GM23248 (cell line): ENCODE measurements at places on chromosomes 7 and 10. TPM values are rescaled to one million over a fixed set of nuclear protein-coding genes. Genes with fewer than 3 reads are reported as not detected.

VCL gene
- 235 and 265 TPM in 2 replicates for total RNA-seq

- peak; percentile 99 for DNase-seq
Measured at GRCh38 chr7:137882261-137882668, 35.5 kb upstream of the DGKI start.

GRCh38 chr10:116281775-116282174 lies 8.8 kb upstream of the GFRA1 start:
- DNase-seq, result peak; percentile 6

DNA sequence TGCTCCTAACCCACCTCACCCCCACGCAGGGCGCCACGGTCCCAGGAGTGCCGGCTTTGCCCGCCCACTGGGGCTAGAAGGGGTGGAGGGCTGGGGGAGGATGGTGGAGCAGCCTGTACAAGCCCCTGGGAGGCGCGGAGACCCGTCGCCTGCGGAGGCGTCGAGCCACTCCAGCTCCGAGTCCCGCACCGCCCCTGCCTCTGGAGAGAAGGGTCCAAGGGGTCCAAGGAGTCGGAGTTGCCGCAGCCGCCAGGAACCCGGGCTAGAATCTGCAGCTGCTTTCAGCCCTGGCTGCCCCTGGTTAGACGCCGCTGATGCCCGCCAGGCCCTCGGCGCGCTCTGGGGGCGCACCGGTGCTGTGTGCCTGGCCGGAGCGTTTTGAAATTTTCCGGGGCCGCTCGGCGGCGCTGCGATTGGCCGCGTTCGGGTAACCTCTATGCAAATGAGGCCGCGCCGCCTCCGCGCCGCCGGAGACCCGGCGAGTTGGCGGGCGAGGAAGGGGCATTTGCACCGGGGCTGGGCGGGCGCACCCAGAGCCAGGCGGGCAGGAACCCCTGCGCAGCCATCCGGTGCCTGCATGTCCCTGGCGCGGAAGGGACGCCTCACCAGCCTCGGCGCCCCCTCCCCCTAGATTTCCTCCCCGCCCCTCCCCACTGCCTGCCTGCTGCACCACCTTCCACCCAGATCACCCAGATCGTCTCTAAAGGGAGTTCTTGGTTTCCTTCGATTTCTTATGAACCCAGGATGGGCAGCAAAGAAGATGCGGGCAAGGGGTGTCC lies at the start of gene HMX2:
Gene HMX2 (plus strand): TSS at position 502 of the 779 bp plus-strand sequence. CDS start 243 bp downstream, at position 745.
- no peak for DNase-seq

MBL2 gene
- not detected in 2 replicates for total RNA-seq

GRCh38 chr10:118537623-118538022 lies 57.8 kb downstream of the PRLHR start:
- DNase-seq, result no peak

- no peak for DNase-seq
Measured at GRCh38 chr7:1912593-1913465, 242.8 kb downstream of the ELFN1 start.

FGFR2 gene
- total RNA-seq, result not detected in 2 replicates

DNA sequence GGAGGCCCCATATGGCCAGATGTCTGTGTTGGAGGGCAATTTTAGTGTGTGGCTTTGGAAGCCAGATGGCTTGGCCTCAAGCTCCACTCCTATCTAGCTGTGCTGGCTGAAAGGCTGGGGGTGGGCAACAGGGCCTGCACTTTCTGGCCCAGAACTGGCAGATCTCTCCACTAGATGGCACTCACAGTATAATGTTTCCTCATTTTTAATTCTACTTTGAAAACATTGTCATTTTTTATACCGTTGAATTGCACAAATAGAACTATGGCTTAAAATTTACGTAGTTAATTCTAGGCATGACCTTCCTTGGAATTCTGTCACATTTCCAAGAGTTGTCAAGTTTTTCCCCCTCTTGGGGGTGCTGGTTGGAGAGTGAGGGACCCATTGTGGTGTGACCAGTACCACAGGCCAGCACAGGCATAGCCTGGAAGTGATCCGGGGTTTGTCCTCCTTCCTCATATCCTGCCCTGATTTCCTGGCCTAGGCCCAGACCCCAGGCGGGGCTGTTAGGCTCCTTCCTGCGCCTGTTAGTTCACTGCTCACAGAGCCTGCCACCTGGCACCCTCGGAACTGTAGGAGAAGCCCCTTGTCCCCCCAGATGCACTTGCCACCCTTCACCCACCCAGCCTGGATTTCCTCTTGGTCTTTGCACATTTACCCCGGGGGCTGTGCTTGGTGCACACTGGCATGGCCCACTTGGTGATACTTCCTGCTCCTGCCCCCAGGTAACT lies 52.8 kb downstream of the ARHGAP22 start:
- DNase-seq, result peak; percentile 69

DNA sequence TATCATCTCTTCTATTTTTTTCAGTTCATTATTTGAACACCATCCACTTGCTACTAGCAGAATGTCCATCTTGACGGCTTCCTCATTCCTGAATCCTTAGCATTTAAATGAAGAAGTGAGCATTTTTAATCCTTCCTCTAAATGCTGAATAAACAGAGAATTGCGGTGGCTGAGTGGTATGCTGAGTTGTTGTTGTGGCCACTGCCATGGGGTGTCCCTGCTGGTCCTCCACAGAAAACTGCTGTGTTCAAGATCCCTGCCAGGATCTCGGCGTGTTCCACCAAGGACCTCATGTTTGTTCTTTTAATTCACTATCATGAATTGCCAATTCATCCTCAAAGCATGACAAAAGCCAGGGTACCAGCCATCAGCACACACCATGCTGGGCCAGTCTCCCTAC lies 48.9 kb upstream of the HABP2 start:
- DNase-seq, result no peak

- DNase-seq, result no peak
Measured at GRCh38 chr7:150851492-150852370, 586 bp upstream of the AOC1 start.

GRCh38 chr7:73723813-73724212 lies 4.3 kb upstream of the STX1A start:
- no peak for DNase-seq

VSTM2A gene
- total RNA-seq, result not detected in 2 replicates

KCP gene
- total RNA-seq, result not detected in 2 replicates

DNA sequence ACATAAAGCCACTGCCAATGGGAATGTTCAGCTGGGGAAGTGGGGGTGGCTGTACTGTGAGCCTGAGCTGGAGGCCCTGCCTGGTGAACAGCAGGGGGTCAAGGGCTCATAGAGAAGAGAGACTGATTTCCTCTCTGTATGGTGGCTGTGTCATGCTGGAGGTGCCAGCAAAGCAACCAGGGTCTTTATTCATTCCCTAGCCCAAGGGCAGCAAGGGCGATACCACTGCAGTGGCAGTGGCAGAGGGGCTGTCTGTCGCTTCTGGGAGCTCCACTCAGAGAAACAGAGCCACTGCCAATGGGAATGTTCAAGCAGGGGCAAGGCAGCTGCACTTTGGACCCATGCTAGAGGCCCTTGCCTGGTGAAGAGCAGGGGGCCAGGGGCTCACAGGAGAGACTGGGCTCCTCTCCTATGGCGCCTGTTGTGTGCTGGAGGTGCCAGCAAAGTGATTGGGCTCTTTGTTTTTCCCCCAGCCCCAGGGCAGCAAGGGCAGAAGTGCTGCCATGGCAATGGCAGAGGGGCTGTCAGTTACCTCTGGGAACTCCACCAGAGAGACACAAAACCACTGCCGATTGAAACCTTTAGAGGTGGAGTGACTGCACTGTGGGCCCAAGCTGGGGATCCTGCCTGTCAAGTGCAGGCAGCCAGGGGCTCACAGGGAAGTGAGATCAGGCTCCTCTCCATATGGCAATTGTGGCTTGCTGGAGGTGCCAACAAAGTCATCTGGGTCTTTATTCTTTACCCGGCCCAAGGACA lies 545.1 kb downstream of the SH2D4B start:
- DNase-seq, result no peak

DNA sequence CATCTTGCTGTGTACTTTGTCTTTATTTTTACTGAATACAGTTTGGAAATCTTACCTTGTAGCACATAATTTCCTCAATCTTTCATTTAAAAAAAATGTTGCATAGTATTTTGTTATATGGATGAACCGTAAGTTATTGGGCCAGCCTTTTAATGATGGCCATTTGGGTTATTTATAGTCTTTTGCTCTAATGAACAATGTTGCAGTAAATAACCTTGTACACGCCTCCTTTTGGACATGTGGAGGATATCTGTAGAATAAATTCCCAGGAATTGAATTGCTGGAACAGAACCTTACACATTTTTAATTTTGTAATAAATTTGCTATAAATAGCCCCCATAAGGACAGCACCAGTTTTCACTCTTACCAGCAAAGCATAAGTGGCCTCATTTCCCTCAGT lies 12.7 kb upstream of the PRF1 start:
- DNase-seq, result no peak

DNA sequence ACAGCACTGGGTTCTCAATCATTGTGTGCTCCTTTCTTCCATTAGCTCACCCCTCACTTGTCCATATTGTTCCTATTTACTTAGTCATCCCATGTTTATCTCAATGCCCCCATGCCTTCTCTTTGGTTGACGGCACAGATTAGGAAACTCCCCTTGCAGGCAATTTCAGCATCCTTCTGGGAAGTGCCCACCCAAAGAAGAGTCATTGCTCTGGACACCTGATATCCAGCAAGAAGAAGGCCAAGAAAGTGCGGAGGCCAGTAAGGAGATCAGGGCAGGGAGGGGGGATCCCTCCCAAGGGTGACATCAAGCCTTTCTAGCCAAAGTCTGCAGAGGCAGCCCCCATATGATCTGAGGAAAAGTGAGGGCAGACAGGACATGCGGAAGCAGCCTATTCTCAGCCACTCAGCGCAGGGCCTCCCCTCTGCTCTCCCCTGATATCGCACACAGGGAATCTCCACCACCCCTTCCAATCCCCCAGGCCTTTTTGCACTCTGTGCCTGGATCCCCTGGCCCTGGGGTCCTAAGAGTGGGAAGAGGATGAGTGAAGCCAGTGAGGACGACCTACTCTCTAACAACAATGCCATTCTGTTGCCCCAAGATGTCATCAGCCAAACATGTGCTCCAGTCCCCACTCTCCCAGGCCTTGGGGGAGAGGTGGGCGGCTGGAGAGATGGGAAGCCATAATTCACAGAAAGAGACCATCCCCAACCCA lies 1.8 kb downstream of the TRPV6 start:
- no peak for DNase-seq

GRCh38 chr10:29326886-29327745 lies 38.2 kb downstream of the LYZL1 start:
- DNase-seq, result no peak

- no peak for DNase-seq
Measured at GRCh38 chr10:49344840-49345239, 45.9 kb downstream of the C10orf71 start.

CCL24 gene
- not detected in 2 replicates for total RNA-seq

ABCB4 gene
- 0.43 and 0.51 TPM in 2 replicates for total RNA-seq

- DNase-seq, result no peak
Measured at GRCh38 chr7:27840313-27840712, 100.4 kb downstream of the TAX1BP1 start.

RPA3 gene
- total RNA-seq, result 5.8 and 16.3 TPM in 2 replicates

DNA sequence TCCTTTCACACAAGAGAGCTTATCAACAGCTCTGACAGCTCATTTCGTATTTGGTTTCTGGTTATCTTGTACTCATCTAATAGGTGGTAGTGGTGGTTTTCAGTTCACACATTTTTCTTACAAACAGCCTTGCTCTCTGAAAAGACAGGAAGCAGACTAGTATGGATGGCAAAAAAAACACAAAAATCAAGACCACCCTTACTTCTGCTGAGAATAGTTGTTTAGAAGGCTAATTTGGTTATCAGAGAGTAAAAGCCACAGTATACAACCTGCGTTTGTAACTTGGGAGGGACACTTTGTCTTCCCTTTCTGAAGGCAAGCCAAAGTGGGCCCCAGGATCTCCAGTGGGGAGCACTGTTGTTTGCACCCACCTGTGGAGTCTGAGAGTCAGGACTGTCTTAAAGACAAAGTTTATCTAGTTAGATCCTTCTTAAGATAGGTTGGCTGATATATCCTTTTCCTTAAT lies 68.0 kb downstream of the PIP4K2A start:
- DNase-seq, result no peak

GRCh38 chr7:31986878-31987518 lies 83.2 kb downstream of the PDE1C start:
- DNase-seq, result peak; percentile 47

GRCh38 chr7:14761510-14762296 lies 140.8 kb downstream of the DGKB start:
- peak; percentile 91 for DNase-seq

GRCh38 chr10:48526846-48527505 lies 77.9 kb downstream of the ARHGAP22 start:
- DNase-seq, result no peak

KIAA1549 gene
- total RNA-seq, result 3.0 and 4.2 TPM in 2 replicates

GRCh38 chr7:45626441-45627430 lies 52.6 kb downstream of the ADCY1 start:
- no peak for DNase-seq

- DNase-seq, result no peak
Measured at GRCh38 chr10:130336617-130337304, 200.6 kb downstream of the GLRX3 start.

HYAL4 gene
- total RNA-seq, result not detected in 2 replicates

GRCh38 chr10:61500460-61500859 lies 47.3 kb upstream of the TMEM26 start:
- no peak for DNase-seq

- peak; percentile 72 for DNase-seq
Measured at GRCh38 chr7:21941611-21942141, 4.0 kb downstream of the CDCA7L start.

LMBR1 gene
- total RNA-seq, result 24.5 and 26.7 TPM in 2 replicates

SLC26A4 gene
- total RNA-seq, result 0.25 and 0.43 TPM in 2 replicates

DNA sequence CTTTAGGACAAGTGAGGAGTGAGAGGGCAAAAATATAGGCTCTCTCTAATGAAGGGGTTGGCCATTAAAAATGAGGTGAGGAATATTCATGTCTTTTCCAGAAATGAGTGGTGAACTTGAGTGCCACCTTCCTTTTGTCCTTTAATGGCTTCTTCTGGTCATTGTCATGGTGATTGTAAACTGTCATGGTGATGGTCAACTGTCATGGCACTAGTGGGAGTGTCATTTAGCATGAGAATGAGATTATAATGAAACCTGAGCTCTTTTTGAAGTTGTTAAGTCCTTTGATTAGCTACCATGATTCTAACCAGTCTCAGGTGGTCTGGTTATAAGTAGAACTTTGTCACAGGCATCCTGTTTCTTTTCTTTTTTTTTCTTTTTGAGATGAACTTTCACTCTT lies 524.4 kb downstream of the NEBL start:
- no peak for DNase-seq

AHR gene
- 90.4 and 98.7 TPM in 2 replicates for total RNA-seq

NAPEPLD gene
- 4.4 and 21.1 TPM in 2 replicates for total RNA-seq

CDNF gene
- 0.32 and 1.0 TPM in 2 replicates for total RNA-seq

PHTF2 gene
- 29.9 and 30.2 TPM in 2 replicates for total RNA-seq

DNA sequence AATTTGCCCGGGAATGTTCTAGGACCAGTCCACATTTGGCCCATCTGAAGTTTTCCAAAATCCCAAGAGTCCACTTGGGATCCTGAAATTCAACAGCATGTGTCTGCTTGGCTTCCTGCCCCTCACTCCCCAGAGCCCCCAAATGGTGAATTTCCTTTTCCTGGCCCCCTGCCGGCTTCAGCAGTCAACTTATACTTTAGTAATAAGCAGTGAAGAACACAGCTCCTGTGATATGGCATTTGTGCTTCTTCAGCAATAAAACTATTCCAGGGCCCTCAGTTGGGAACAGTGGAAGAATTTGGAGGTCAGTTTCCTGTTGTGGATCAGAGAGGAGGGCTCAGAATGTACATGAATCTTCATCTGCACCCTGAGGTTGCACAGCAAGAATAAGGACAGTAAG lies 51.1 kb downstream of the PRF1 start:
- DNase-seq, result no peak

- DNase-seq, result peak; percentile 42
Measured at GRCh38 chr10:14571866-14572507, 202.7 kb downstream of the FAM107B start.
